ENCODE measurements at places on chromosomes 6 and 20.

GRCh38 chr6:1226277-1227099 is 85.4 kb upstream of the FOXQ1 start:
- DNase-seq, result no peak

DNA sequence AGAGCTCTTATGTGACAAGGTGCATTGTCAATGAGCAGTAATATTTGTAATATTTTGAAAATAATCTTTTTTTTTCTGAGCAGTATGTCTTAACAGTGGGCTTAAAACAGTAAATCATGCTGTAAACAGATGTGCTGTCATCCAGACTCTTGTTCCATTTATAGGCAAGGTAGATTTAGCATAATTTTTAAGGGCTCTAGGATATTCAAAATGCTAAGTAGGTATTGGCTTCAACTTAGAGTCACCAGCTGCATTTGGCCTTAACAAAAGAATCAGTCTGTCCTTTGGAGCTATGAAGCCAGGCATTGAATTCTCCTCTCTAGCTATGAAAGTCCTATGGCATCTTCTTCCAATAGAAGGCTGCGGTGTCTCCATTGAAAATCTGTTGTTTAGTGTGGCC is 63.7 kb downstream of the ME1 start:
- no peak for DNase-seq

- no peak for DNase-seq
Measured at GRCh38 chr20:39534846-39535245, 572.7 kb downstream of the DHX35 start.

DNA sequence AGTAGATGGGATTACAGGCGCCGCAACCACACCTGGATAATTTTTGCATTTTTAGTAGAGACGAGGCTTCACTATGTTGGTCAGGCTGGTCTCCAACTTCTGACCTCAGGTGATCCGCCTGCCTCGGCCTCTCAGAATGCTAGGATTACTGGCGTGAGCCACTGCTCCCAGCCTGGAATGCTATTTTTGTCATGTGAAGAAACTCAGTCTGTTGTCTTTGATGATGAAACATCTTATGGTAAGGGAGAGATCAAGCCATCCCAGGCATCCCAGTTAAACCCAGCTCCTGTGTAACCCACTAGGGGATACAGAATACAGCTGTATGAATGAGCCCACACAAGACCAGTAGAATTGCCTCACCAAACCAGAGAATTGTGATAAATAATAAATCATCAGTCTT is 83.6 kb upstream of the RBM24 start:
- no peak for DNase-seq
